ENCODE measurements at places on chromosomes 6 and 20. TPM values are rescaled to one million over a fixed set of nuclear protein-coding genes. Genes with fewer than 3 reads are reported as not detected.

Gene RUNX2
- total RNA-seq = not detected

Gene PPP1R14C
- not detected for total RNA-seq

Gene CLDN20
- total RNA-seq = not detected

Gene POM121L2
- not detected for total RNA-seq

Data from endothelial cell of umbilical vein (primary cell).